ENCODE measurements at places on chromosomes 7 and 10.

DNA sequence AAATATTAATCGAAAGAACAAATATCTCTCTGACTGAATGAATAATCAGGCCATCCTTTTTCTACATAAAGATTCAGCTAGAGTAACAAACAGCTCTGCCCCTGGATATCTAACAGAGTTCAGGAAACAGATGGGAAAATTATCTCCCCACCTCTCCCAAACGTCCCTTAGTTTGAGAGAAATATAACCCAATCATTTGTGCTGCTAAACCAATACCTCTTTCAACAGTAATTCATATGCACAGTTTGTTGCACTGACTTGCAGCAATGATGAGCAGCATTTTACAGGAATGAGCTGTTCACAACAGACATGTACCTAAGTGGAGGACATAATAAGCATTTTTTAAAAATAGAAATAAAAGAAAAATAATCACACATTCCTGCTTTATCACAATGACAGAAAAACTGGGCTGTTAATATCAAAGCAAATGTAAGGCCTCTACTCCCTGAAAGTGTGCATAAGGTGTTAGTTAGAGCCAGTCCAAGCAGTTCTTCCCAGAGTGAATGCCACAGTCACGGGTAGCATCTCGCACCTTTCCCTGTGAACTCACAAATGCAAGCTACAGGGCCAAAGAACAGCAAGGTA lies 2.3 kb downstream of the CREB3L2 start:
- DNase-seq = no peak

- no peak for DNase-seq
Measured at GRCh38 chr7:76232698-76233097, 31.0 kb downstream of the SRRM3 start.

- no peak for DNase-seq
Measured at GRCh38 chr7:463362-463781, 56.3 kb downstream of the PDGFA start.

- no peak for DNase-seq
Measured at GRCh38 chr7:149870274-149870673, 3.5 kb upstream of the ATP6V0E2 start.

- no peak for DNase-seq
Measured at GRCh38 chr7:23469961-23470250, 385 bp downstream of the IGF2BP3 start.

GRCh38 chr7:120993553-120994191 lies 5.2 kb downstream of the CPED1 start:
- no peak for DNase-seq

All from stimulated activated CD8-positive, alpha-beta memory T cell treated with anti-CD3 and anti-CD28 coated beads, Interleukin-4, amount 100 ng/mL, for 1 hour (primary cell).